ENCODE measurements at places on chromosomes 4 and X. TPM values are rescaled to one million over a fixed set of nuclear protein-coding genes. Genes with fewer than 3 reads are reported as not detected.

TRIM75 gene
- not detected for total RNA-seq

CLCN4 gene
- total RNA-seq, result 0.35 TPM

HTATSF1 gene
- 46.5 TPM for total RNA-seq

SPANXB1 gene
- not detected for total RNA-seq

FGF5 gene
- 5.8 TPM for total RNA-seq

TEC gene
- total RNA-seq, result 0.24 TPM

CYLC1 gene
- not detected for total RNA-seq

MAGEC3 gene
- total RNA-seq, result not detected

USP51 gene
- 0.85 TPM for total RNA-seq

PPP1R3F gene
- 0.92 TPM for total RNA-seq

SPANXA1 gene
- total RNA-seq, result not detected

DRP2 gene
- 0.18 TPM for total RNA-seq
